Stimulated activated CD4-positive, alpha-beta T cell treated with anti-CD3 and anti-CD28 coated beads, Interleukin-1b, Interleukin-23, amount 100 ng/mL, for 24 hours (primary cell): ENCODE measurements at places on chromosomes 12 and 14.

DNA sequence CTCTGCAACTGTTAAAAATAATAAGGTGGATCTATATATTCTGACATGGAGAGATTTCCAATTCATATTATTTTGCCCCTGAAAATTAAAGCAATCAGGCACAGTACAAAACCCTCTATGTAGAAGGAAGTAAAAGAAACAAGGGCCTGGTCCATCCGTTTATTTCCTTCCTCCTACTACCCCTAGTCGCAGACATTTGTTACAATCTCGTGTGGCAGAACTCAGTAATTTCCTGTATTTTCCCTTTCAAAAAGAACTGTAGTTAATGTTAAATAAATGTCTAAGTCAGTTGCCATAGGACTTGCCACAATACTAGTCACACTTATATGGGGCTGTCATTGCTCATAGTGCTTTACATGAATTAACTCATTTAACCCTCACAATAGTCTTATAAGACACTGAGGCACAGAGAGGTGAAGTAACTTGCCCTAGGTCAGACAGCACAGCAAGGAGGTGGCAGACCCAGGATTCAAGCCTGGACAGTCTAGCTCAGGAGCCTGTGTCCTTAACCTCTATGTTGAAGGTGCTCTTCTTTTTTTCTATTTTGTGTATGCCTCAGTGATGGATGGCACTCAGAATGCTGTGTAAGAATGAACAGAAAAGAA, 24.2 kb downstream of the NINJ2 start:
- no peak for DNase-seq

DNA sequence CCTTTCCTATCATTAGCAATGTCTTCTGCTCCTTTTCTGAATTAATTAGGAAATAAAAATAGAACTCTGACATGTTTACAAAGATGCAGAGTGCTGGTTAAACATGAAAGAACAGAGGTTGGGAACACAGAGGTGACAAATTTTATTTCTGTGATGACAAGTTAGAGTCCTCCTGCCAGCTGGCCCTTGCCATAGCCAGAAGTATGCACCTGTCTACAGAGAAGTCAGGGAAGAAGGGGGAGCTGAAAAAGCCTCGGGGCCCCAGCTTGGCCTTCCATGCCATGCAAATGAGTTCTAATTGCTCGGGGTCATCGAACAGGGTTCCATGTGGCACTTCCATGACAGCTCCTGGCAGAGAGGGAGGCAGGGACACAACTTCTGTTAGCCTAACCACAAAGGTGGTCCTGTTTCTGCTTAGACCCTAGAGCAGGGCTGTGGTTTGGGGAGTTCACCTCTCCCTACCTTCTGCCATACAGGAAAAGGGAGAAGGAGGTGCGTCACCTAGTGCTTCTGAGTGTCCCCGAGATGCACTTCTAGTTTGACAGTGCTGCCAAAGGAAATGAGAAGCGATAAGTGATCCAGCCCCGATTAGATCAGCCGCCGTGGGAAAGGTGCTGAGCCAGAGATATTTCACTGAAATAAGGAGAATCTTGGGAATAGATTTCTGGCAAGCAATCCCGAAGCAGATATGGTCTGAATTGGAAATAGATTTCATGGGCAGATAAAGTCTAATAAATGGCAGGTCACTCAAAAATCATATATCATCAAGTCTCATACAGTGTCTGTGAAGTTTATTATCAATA, 155.8 kb upstream of the FOXN3 start:
- DNase-seq = no peak

GRCh38 chr14:64828071-64828470, 51.6 kb downstream of the SPTB start:
- no peak for DNase-seq

DNA sequence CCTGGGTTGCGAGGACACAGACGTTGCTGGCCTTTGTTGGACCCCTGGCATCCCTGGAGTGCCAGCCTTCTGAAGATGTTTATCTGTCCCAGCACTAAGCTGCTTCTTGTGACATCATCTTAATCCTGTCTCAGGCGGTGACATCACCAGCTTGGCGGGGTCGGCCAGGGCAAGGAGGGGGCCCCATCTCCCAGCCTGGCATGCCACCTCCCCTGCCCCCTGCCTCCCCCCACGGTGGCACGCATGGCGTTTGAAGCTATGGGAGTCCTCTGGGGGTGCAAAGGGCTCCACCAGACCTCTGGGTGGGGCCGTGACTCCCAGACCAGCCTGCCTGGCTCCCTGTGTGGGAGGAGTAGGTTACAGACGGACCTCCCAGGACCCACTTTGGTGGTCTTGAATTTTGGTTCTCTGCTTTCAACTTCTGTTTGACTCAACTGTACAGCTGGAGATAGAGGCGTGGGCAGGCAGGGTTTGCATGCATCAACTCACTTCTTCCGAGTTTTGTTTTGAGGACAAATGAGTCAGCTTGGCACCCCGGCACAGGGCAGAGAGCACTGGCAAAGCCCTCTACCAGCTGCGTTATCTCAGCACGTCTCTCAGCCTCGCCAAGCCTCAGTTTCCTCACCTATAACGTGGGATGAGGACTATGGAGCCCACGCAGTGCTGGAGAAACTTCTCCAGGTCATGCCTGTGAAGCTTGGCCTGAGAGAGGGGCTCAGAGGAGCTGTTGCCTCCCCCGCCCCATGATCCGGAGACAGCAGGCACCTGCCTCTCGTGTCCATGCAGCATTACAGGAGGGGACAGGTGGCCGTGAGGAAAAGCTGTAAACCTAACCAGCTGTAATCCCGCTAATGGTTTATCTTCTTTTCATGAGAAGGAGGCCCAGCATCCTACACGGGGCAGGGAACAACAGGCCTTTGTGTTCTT, 38.8 kb upstream of the EML1 start:
- DNase-seq = no peak

DNA sequence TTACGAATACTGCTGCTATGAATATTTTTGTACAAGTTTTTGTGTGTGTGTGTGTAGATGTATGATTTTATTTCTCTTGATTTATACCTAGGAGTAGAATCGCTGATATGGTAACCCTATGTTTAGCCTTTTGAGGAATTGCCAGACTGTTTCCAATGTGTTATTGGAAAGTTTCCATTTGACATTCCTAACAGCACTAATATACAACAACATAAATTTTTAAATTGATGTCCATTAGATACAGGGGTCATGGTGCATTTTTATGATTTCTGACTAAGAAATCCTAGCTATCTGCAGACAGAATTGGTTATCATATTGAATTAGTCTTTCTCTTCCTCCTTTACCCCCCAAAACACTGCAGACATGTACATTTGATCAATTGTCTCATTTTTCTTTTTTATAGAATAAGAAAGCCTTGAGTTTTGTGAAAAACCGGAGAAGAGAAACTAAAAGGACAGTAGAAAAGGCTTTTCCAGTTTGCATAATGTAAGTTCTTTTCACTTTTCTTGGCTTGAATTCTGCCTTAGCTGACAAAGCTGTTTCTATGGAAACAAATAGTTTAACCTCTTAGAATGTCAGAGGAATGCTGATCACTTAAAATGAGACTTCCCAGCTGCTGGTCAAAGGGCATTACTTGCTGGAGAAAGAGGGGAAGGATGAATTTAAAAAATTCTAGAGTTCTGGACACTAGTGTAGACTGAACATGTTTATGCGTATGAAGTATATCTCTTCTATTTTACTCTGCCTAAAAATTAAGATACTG, 28.2 kb downstream of the PALS1 start:
- no peak for DNase-seq
